Tongue (tissue), 3 donors: ENCODE measurements at places on chromosomes 11 and 22.

- no peak for DNase-seq
Observed at GRCh38 chr22:27988704-27989103, 69.6 kb upstream of the PITPNB start.

- no peak for DNase-seq
Observed at GRCh38 chr22:50600967-50601668, 525 bp downstream of the MAPK8IP2 start.

GRCh38 chr11:130524132-130524790 lies 75.8 kb downstream of the ADAMTS15 start:
- no peak for DNase-seq

- peak; percentile 79 for DNase-seq
Observed at GRCh38 chr22:43796567-43796966, 15.5 kb downstream of the EFCAB6 start.

DNA sequence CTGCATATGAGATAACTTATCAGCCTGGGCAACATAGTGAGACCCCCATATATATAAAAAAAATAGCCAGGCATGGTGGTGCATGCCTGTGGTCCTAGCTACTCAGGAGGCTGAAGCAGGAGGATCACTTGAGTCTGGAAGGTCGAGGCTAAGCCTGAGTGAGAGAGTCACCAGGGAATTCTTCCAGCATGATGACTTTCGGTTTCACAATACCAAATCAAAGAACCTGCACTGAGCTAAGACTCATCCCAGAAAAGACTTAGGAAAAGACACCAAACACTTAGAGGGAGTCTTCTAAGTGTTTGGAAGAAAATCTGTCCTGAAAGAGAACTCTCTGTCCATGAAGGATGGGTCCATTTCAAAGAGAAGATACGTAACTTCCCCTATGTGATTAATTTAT lies 12.7 kb downstream of the STK33 start:
- no peak for DNase-seq

- no peak for DNase-seq
Observed at GRCh38 chr11:33197915-33198727, 36.8 kb upstream of the CSTF3 start.

- no peak for DNase-seq
Observed at GRCh38 chr11:18106688-18107087, 806 bp upstream of the SAAL1 start.

DNA sequence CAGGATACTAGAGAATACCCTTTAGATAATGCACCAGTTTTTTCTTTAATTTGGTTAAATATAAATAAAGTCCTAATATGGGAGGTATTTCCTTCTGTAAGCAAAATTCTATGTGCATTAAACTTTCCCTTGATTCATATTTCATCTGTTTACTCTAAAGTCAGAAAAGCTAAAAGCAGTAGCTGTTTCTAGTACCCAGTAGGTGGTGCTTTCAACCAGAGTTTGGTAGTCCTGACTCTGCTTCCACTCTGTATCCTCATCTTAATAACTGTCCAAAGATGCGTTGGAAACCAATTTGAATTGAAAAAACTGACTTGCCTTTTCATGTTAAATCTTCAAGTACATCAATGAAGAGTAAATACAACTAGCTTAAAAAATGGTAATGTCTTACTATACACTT lies 1065.2 kb downstream of the JRKL start:
- peak; percentile 24 for DNase-seq

- no peak for DNase-seq
Observed at GRCh38 chr22:41770715-41771468, 29.6 kb upstream of the CCDC134 start.

GRCh38 chr22:43855431-43855830 lies 6.9 kb downstream of the SULT4A1 start:
- no peak for DNase-seq

GRCh38 chr11:68988491-68988890 lies 7.7 kb upstream of the MRGPRD start:
- no peak for DNase-seq

GRCh38 chr22:46617207-46617985 lies 2.8 kb upstream of the GRAMD4 start:
- no peak for DNase-seq

- no peak for DNase-seq
Observed at GRCh38 chr22:20106205-20106848, 9.6 kb upstream of the RANBP1 start.

GRCh38 chr11:14075118-14076078 lies 112.9 kb downstream of the SPON1 start:
- no peak for DNase-seq

GRCh38 chr11:105609341-105609781 lies 512 bp upstream of the GRIA4 start:
- peak; percentile 26 for DNase-seq

DNA sequence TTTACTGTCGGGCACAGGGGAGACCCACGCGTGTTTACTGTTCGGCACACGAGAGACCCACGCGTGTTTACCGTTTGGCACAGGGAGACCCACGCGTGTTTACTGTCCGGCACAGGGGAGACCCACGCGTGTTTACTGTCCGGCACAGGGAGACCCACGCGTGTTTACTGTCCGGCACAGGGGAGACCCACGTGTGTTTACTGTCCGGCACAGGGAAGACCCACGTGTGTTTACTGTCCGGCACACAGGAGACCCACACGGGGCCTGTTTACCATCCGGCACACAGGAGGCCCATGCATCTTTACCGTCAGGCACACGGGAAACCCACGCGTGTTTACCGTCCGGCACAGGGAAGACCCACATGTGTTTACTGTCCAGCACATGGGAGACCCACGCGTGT lies 525.1 kb downstream of the BRD1 start:
- DNase-seq = no peak

- no peak for DNase-seq
Observed at GRCh38 chr11:63845911-63846310, 7.0 kb downstream of the MARK2 start.

- no peak for DNase-seq
Observed at GRCh38 chr11:106421676-106422292, 344.3 kb downstream of the AASDHPPT start.

DNA sequence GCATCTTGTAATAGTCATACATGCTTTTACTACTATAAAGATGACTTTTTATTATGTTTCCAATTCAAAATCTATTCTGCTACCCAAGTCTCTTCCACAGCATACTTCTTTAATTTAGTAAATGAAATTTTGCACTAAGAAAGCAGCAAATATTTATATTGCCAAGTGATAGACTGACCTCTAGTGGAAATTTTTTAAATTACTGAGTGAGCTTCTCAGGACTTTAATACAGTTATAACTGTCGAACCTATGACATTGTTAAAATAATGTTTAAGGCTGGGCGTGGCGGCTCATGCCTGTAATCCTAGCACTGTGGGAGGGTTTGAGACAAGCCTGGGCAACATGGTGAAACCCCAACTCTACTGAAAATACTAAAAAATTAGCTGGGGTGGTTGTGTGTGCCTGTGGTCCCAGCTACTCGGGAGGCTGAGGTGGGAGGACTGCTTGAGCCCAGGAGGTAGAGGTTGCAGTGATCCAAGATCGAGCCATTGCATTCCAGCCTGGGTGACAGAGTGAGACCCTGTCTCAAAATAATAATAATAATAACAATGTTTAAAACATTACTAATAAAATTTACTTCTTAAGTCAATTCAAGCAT lies 27.3 kb downstream of the STK33 start:
- peak; percentile 81 for DNase-seq

DNA sequence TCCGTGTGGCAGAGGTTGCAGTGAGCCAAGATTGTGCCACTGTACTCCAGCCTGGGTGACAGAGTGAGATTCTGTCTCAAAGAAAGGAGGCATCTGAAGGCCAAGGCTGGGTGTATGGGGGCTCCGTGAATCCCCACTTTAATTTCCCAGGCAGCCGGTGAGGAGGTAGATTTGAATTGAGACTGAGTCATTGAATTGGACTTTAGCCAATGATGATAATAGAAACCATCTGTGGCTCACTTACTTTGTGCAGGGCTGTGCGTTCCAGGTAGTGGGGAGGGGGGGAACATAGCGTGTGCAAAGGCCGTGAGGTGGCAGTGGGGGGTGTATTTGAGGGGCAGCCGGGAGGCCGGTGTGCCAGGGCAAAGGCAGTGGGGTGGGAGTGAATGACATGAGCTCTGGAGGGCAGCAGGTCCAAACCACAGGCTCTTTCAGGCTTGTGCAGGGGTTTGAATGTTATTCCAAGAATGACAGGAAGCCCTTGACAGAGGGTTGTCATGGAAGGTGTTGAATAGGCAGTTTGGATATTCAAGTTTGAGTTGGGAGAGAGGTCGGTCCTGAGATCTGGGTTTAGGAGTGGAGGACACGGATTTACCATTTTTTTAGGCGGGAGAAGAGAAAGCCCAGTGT lies 6.1 kb downstream of the ARHGAP8 start:
- DNase-seq = peak; percentile 77

DNA sequence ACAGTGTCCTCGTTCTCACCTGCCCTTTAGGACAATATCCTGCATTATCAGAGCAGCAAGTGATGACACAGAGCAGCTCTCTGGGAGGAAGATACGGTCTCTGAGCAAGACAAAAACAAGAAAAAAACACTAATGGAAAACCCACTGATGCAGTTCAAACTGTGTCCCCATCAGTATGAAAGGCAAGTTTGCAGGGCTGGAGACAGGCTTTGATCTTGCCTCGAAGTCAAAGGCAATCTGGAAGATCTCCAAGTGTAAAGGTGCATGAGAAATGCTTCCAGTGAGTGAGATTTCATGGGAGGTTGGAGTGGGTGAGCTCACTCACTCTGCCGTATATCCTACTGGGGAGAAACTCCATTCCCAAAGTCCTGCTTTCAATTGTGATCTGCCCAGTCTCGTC lies 157.5 kb downstream of the KIRREL3 start:
- DNase-seq = no peak

DNA sequence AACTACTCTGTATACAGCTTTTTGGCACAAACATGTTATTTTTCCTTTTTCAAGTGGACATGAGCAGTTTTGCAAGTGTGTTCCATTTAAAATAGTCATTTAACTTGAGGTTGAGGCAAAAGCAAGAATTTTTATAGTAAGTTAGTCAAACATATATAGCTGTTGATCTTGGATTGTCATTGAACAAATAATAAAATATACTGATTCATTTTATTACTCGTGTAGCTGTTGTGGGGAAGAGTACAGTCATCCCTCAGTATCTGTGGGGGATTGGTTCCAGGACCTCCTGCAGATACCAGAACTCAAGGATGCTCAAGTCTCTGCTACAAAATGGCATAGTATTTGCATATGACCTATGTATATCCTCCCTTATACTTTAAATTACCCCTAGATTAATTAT lies 45.3 kb downstream of the EXT2 start:
- no peak for DNase-seq

- no peak for DNase-seq
Observed at GRCh38 chr11:69650832-69651344, 9.9 kb downstream of the CCND1 start.

DNA sequence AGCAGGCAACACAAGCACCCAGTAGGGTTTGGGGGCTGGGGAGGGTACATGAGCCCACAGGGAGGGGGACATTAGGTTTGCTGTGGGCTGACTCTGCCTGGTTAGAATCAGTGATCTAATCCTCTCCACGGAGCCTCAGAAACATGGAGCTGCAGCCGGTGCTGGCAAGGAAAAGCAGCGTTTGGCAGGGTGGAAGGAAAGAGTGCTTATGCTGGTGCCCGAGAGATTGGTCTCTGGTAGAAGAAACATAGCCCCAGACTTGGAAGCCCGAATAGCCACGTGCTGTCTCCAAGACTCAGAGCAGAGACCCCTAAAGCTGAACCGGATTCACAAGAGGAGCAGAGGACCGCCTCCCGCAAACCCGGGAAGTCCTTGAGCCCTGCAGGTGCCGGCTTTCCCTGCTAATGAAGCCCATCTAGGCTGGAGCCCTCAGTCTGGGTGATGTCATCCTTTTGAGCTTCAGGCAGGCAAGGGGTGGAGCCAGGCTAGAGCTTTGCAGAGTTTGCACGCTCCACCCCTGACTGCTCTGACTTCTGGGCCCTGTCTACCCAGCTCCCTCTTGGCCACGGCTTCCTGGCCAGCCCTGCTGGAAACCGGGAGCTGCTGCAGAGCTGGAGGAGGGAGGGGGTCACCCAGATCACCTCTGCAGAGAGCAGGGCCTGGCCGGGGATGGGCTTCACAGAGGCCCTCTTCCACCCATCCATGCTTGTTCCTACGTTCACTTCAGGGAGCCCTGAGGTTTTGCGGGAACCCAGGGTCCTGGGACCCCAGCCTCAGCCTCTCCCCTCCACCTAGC lies 35.0 kb upstream of the JAM3 start:
- DNase-seq = peak; percentile 96

GRCh38 chr11:12196308-12196707 lies 85.9 kb downstream of the MICAL2 start:
- no peak for DNase-seq

GRCh38 chr11:4060182-4060923 lies 34.2 kb upstream of the RRM1 start:
- DNase-seq = no peak

- DNase-seq = no peak
Observed at GRCh38 chr22:35752863-35753189, 35.2 kb downstream of the APOL5 start.

GRCh38 chr11:76765863-76766350 lies 17.2 kb upstream of the TSKU start:
- DNase-seq = no peak

GRCh38 chr11:9065607-9066432 lies 25.6 kb downstream of the SCUBE2 start:
- DNase-seq = no peak

- DNase-seq = no peak
Observed at GRCh38 chr11:35248558-35249323, 109.8 kb downstream of the CD44 start.

GRCh38 chr11:75853971-75854370 lies 39.0 kb downstream of the UVRAG start:
- DNase-seq = no peak

- DNase-seq = no peak
Observed at GRCh38 chr11:44693654-44694119, 33.1 kb upstream of the TSPAN18 start.

DNA sequence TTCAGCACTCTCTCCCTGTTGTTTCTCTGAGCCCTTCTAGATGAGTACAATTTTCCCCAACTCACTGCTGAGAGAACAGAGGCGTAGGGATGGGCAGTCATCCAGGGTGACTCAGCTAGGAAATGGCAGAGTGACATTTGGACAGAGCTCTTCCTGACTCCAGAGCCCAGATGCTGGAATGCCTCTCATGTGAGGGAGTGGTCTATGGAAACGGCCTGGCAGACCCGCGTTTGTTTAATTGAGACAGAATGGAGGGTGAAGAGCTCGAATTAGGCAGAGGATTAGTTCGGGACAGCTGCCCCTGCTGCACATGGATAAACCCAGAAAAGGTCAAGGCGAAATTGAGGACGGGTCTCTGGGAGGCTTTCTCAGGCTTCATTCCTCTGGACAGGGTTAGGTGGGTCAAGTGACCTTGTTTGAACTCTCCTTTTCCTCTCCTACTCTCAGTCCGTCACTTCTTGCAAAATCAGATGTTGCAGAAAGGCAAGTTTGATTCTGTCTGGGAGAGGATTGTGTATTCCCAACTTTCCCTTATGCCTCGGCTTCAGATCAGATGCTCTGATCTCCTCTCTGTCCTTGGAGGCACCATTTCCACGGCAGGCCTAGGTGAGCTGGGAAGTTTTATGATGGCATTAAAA lies 7.6 kb upstream of the LMO2 start:
- peak; percentile 95 for DNase-seq

DNA sequence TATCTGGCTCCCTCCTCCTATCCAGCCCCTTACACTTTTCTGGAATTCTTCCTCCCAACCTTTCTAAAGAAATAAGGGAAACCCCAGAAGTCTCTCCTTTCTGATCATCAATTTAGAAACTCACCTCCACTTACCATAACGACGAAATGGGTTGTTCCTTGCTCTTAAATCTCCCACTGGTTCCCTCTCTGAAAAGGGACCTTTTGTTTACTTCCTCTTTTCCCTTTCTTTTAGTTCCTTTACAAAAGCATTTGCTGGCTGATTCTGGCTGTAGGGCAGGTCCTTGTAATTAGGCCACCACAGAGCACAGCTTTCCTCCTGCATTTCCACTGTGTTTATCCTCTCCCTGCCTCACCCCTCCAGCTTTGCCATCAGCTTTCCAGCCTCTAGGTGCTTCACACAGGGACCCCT lies 12.0 kb downstream of the JAML start:
- no peak for DNase-seq
